Fibroblast of upper back skin (primary cell): ENCODE measurements at places on chromosomes 11 and 22.

- DNase-seq, result no peak
Measured at GRCh38 chr22:25096638-25097405, 102.8 kb upstream of the CRYBB3 start.

DNA sequence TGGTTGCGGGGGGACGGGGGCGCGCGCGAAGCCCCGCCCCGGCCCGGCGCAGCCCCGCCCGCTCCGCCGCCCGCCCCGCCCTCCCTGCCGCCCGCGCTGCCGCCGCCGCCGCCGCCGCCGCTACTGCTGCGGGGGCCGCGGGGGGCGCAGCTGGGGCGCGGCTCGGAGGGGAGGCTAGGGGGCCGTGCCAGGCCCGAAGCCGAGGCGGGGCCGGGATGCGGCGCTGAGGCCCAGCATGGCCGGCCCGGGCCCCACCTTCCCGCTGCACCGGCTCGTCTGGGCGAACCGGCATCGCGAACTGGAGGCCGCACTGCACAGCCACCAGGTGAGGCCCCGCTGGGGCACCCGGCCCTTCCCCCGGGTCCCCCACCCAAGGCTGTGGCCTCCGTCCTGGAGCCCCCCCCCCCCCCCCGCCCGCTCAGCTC, at the start of gene ANKRD13D:
Gene ANKRD13D (plus strand): TSS at position 78 of the 425 bp plus-strand sequence. CDS start 158 bp downstream, at position 236.
- no peak for DNase-seq

DNA sequence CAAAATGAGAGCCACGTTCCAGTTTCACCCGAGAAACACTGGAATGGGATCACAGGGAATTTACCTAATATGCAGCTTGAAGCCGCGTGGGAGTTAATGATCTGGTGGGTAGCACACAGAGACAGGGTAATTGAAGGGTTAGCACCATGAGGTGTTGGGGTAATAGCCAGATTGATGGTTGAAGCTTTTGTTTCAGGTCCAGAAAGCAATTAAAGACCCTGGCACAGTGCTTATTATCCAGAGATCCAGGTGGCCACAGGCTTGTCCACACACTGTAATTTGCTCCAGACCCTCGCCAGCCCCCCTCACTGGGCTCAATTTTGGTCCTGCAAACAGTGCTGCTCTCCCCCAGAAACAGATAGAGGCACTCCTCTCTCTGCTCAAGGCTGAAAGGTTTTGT, 282.5 kb upstream of the ISX start:
- no peak for DNase-seq

DNA sequence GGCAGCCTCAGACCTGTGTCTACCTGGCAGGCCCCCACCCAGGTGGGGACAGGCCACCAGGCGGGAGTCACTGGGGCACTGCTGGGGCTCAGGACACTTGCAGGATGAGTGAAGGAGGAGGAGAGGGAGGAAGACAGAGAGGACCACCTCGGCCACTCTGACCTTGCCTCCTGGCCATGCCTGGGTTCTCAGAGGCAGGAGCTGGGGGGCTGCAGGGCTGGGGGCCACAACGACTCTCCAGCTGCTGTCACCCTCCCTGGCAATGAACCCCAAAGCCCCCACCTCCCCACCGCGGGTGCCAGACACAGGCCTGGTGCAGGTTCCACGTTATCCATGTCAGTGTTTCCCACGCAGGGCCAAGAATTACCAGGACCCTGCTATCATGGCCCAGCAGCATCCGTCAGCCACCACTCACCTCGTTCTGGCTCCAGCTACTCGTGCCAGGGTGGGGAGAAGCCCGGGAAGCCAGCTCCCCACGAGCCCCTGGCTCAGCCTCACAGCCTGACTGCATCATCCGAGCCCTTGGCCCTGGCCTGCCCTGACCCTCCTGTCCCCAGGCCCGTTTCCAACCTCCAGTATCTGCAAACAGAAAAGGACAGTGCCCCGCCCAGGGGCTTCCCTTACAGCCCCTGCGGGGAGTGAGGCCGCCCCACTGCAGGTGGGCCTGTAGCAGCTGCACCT, 62.4 kb downstream of the BRD1 start:
- no peak for DNase-seq

- DNase-seq, result peak; percentile 18
Measured at GRCh38 chr11:35765211-35765610, 102.6 kb downstream of the TRIM44 start.

DNA sequence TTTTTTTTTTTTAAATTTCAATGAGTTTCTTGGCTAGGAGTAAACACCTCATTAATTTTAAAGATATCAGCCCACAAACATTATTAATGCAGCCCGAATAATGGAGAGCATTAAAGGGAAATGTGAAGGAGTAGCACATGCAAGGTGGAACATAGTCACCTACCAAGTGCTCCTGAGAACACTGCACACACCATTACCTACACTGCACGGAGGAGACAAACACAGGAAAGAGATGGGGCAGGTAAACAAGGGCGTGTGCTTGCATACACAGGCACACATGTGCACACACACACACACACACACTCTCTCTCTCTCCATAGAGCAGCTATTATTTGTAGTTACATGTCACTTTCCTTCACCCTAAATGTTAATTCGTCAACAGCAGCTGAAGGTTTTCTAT, 30.2 kb downstream of the HTR3B start:
- no peak for DNase-seq

DNA sequence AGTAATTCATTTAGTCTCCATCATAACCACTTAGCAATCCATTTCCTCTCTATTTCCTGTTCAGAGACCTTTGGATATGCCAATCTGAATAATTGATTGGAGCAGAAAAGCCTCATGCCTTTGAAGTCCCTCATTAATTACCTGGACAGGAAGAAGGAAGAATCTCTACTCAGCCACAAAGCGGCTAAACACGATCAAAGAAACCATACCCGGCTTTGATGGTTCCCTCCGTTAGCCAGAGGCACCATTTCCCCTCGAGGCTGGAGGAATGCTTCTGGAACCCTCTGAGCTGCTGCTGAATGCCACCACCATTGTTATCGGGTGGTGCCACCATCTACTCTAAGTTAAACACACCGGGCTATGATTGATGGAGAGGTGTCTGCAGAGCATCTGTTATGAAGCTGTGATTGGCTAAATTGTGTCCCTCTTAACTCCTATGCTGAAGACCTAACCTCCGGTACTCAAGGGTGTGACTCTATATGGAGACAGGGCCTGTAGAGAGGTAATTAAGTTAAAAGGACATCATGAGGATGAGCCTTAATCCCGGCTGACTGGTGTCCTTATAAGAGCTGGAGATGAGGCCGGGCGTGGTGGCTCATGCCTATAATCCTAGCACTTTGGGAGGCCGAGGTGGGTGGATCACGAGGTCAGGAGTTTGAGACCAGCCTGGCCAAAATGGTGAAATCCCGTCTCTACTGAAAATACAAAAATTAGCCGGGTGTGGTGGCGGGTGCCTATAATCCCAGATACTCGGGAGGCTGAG, 168.6 kb downstream of the CTTN start:
- no peak for DNase-seq

GRCh38 chr11:20501971-20502370, 97.4 kb upstream of the SLC6A5 start:
- DNase-seq, result no peak

- DNase-seq, result peak; percentile 44
Measured at GRCh38 chr11:46450846-46451477, 59.4 kb upstream of the CHRM4 start.

DNA sequence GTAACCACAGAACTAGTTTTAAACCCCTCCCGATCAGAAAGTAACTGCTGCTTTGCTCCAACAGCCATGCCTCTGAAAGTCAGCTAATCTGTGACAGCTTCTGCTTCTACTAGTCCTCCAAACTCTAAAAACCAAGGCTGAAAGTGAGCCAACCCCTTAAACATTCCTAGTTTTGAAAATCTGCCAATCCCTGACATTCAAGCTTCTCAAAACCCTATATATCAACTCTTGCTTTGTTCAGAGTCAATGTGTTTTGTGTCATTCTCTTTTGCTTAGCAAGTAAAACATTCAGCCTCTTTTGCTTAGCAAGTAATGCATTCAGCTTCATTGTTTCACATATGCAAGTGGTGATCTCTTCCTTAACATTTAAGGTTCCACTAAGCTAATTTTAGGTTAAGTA, 56.9 kb downstream of the ATG16L2 start:
- peak; percentile 84 for DNase-seq

- peak; percentile 67 for DNase-seq
Measured at GRCh38 chr11:35523331-35523768, 2.1 kb downstream of the PAMR1 start.

- DNase-seq, result no peak
Measured at GRCh38 chr11:45431046-45432018, 145.2 kb upstream of the SYT13 start.

DNA sequence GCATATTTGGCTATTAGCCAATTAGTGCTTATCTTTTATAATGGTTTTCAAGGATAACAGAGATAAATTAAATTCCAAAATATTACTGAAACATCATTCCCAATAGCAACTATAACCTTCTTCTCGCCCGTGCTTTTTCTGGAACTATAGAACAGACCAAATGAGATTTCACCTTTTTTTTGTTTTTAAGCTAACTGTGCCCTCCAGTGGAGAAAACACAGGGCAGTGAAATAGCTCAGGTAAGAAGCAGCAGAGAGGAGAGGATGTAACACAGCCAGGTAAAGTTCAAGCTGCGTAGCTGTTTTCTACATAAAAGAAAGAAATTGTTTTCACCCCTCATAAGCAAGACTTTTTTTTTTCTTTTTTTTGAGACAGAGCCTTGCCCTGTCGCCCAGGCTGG, 28.2 kb downstream of the HSD17B12 start:
- DNase-seq, result no peak

DNA sequence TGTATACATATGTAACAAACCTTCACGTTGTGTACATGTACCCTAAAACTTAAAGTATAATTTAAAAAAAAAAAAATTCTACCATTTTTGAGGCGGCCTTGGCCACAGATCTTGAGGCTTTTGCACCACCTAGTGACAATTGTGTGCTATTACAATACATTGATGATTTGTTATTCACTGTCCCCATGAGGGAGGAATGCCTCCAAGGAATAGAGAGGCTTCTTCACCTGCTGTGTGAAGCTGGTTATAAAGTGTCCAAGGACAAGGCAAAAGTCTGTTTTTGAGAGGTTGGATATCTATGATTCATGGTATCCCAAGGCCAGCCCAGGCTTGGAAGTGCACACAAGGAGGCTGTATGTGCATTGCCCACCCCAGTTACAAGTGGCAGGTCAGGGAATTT, 30.7 kb downstream of the SLC22A25 start:
- DNase-seq, result peak; percentile 19

GRCh38 chr11:92802644-92803043, 166.8 kb upstream of the MTNR1B start:
- DNase-seq, result no peak

DNA sequence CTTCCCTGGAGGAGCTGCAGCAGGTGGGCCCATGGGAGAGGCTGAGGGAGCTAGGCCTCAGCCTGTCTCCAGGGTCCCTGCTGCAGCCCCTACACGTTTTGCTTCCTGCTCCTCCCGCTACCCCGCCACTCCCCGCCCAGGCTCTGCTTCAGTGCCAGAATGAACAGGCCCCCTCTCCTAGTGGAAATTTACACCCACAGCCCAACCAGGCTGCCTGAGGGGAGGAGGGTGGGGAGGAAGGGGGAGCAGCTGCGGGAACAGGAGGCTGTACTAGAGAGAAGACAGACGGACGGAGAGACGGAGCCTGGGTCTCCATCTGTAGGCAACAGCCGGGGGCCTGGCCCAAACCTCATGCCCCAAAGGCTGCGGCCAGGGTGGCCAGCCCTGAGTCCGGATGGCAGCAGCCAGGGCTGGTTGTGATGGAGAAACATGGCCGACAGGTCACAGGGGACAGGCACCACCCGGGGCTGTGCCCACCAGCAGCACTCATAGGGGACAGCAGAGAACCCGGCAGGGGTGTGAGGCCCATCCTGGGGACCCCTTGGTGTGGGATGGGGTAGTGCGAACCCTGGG, 20.6 kb downstream of the FLRT1 start:
- DNase-seq, result no peak

DNA sequence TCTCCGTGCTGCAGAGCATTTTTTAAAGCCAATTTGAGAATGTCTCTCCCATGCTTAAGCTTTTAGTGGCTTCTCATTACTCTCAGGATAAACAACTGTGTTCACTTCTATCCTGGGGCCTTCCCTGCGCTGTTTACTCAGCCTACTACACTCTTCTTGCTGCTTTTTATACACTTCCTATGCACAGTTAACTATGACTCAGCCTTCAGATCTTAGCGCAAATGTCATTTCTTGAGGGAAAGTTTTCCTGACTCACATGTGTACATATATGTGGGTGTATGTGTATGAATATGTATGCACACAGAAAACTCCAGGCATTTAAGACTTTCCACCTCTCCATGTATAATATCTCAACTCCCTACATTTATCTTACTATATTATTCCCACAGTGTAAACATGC, 9.8 kb downstream of the THAP12 start:
- peak; percentile 69 for DNase-seq

DNA sequence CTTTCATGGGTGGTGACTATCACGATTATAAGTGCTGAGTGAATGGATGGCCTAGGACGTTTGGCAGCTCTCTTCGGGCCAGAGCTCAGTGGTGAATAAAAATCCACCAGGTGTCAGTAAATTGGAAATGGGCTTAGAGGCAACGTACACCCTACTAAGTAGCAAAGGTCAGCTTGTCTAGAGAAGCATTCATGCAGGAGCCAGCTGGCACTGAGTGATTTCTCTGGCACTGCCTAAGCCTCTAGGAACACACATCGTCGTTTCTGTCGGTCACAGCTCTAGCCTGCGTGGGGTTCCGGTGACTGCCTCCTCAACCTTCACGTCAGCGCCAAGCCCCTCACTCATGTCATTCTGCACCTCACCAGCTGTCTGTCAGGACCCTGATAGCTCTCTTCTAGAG, 192.4 kb upstream of the NTM start:
- no peak for DNase-seq
